ENCODE measurements at places on chromosomes 4 and X. TPM values are rescaled to one million over a fixed set of nuclear protein-coding genes. Genes with fewer than 3 reads are reported as not detected.

FREM3 gene
- 0.04 TPM for total RNA-seq

- DNase-seq, result no peak
Measured at GRCh38 chrX:1914606-1915365, 299.9 kb downstream of the ASMT start.

- no peak for DNase-seq
Measured at GRCh38 chrX:154097003-154097588, 421 bp downstream of the MECP2 start.

DNA sequence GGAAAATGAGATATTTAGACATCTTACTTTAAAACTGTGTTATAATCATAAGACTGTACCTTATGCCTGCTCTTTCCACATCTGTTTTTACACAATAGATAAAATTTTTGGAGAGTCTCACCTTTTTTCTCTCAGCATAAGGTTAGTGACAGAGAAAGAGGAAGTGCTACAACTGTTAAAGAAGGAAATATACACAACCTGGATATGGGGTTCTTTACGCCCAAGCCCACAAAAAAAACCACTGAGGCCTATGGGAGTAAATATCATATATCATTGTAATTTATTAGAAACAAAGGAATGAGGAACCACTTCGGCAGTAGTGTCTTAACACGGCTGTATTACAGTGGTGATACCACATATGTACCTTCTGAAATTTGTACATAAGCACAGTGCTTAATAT lies 265.9 kb upstream of the GK2 start:
- no peak for DNase-seq

DNA sequence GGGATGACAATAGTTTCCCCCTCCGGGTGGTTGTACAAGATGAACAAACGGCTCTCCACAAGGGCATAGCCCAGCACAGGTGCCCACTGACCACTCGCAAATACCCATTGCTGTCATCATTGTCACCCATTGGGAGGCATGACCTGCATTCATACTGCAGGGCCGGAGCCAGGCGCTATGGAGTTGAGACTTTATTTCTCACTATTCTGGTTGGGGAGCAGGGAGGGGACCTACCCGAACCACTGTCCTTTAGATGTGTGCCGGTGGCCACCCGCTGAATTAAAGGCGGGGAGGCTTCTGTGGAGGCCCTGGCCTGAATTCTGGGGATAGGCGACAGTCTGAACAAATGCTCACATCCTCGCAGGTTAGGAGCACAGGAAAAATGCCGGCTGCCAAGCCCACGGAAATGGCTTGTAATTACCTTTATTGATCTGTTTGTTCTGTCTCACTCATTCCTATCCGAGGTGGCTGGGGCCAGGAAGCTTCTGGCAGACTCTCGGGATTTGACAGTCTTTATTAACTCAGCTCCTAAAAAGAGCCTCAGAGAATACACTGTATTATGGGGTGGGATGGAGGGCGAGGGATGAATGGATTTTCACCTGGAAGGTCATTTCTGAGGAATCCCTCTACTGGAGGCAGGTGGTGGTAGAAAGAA lies 125.1 kb upstream of the PSAPL1 start:
- DNase-seq, result no peak

GRCh38 chr4:97987019-97987648 lies 156.1 kb downstream of the STPG2 start:
- DNase-seq, result no peak

- DNase-seq, result no peak
Measured at GRCh38 chrX:80648023-80648422, 161.7 kb downstream of the BRWD3 start.

FAM53A gene
- total RNA-seq, result 1.0 TPM

DNA sequence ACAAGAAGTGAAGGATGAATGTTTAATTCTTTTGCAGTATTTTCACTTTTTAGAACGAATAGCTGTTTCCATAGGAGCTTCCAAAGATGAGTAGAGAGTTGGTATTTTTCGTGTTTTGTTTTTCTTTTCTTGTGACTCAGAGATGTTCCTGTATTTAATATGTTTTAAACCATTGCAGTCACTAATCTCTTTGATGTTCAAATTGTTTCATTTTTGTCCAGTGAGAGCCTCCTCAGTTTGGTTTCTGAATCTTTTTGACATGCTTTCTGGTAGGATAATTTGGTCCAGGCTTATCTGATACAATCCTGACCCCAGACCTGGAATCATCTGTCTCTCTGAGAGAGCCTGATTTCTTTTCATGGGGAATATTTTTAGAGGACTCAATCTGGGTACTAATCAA lies 41.6 kb downstream of the BEX3 start:
- DNase-seq, result no peak

DNA sequence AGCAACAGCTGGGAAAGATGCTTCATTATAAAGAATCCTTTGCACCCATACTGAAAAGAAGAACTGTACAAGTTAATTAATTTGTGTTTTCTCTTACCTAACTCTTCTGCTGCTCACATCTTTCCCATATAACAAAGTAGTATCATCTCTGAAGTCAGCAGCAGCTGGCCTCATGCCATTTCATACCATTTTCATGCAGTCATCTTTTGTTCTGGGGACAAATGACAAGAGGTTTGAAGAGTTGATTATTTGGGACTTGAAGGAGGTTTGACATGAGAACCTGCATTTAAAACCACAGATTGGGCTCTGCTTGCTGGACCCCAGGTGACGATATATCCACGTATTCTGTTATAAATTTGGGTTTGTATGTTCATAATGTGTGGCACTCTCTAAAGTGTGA lies 430.3 kb downstream of the SPRY1 start:
- DNase-seq, result peak; percentile 71

- DNase-seq, result no peak
Measured at GRCh38 chr4:31516520-31516919, 796.4 kb downstream of the PCDH7 start.

DNA sequence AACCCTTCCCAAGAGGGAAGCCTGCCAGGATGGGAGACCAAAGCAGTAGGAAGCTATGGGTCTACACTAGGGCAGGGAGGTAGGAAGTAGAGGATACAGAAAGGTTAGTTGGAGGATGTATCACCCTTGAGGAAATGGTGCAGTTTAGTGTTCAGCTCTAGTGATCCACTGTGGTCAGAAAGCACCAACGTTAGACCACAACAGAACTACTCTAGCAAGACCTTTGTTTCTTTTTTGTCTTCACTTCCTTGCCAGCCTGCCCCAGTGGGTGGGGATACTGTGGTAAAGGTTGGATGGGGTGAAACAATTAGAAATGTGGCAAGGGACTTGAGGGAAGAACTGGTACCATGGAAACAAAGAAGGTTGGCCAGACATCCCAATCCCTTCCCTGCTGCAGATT lies 83.3 kb downstream of the DDIT4L start:
- DNase-seq, result no peak

DNA sequence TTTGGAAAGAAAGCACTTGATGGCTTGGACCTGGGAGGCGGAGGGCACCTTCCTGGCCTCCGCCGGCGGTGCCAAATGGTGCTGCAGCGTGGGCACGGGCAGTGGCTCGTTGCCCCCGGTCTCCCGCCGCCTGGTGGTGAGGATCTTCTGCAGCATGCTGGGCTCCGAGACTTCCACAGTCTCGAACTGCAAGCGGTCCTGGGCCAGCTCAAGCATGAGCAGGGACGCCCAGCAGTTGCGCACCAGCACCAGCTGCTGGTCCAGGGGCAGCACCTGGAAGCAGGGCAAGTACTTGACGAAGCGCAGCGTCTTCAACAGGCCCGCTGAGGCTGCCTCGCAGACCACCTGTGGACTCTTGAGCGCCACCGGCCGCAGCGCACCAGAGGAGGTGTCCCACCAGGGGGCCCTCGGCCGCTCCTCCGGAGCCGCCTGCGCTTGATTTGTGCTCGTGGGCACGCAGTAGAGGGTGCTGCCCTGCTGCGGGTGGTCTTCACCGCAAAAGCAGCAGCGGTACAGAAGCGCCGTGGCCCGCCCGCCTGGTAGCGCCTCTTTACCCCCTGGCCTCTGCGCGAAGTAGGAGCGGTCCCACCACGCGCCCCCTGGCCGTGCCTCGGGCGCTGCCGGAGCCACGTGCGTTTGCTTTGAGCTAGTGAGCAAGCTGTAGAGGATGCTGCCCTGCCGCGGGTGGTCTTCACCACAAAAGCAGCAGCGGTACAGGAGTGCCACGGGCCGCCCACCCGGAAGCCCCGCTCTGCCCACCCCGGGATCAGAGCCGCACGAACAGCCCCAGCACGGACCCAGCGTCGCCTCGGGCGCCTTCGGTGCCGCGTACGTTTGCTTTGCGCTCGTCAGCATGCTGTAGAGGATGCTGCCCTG lies 689 bp downstream of the NR0B1 start:
- DNase-seq, result no peak

DNA sequence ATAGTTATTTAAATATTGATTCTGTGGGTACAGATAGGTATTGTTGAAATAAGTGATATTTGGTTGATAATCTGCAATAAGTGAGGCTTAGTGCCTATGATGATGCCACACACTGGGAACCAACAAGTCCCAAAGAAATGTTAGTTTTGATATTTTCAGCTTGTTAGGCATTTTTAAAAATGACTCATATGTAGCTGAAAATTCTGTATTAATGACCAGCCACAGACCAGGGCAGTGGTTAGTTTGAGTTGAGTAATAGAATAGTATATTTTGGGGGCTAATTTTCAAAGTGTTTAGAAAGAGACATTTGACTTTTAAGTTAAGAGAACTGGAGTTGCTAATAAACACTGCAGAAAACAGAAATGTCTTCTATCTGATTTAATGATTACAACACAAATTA lies 9.4 kb downstream of the INTU start:
- no peak for DNase-seq
